MCF 10A (cell line): ENCODE measurements at places on chromosomes 16 and 17. TPM values are rescaled to one million over a fixed set of nuclear protein-coding genes. Genes with fewer than 3 reads are reported as not detected.

Gene MYL4
- not detected in 2 replicates for total RNA-seq

Gene KCNH4
- not detected in 2 replicates for total RNA-seq

Gene CACNG5
- not detected in 2 replicates for total RNA-seq

Gene RNF227
- 5.6 and 7.4 TPM in 2 replicates for total RNA-seq

GRCh38 chr17:32341141-32341856 lies 674 bp downstream of the C17orf75 start:
- peak; percentile 26 for DNase-seq

Gene RNF166
- 17.5 and 18.5 TPM in 2 replicates for total RNA-seq

GRCh38 chr17:42023524-42024349 lies 3.8 kb downstream of the NKIRAS2 start:
- no peak for DNase-seq

DNA sequence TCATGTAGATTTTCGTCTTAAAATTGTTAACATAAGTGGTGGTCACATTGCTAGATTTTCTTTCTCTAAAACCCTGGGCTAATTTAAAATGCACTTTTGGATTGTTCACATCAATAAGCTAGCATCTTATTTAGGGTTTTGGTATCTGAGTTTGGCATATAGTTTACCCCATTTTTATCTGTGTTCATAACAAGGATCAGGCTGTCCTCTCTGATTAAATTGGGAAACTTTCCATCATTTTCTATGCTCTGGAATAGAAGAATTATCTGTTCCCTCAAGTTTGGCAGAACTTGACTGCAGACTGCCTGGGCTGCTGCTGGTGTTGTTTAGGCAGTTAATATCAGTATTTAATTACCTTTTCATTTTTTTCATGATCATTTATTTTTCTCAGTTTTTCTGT lies 1.8 kb downstream of the SPECC1 start:
- no peak for DNase-seq

DNA sequence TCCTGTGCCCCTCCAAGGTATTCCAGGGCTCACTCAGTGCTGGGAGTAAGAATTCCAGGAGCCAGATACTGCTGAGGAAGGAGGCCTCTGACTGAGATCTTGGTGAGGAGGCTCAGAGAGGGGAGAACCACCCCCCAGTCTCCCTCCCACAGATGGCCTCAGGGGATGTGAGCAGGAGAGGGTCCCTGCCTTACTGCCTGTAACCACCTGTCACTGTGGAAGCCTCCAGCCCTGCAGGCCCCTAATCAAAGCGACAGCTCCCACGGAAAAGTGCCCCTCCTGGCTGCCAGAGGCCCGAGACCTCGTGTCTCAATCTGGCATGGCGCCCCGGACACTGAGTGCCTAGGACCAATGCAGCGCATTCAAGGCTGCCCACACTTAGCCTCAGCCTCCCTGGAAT lies 7.7 kb upstream of the C17orf113 start:
- no peak for DNase-seq

Gene NPIPB8
- total RNA-seq, result not detected in 2 replicates
